ENCODE measurements at places on chromosomes 2 and 18.

GRCh38 chr2:181471226-181471625 is 14.0 kb downstream of the ITGA4 start:
- DNase-seq: no peak

GRCh38 chr2:231199219-231199618 is 788 bp downstream of the ARMC9 start:
- no peak for DNase-seq

DNA sequence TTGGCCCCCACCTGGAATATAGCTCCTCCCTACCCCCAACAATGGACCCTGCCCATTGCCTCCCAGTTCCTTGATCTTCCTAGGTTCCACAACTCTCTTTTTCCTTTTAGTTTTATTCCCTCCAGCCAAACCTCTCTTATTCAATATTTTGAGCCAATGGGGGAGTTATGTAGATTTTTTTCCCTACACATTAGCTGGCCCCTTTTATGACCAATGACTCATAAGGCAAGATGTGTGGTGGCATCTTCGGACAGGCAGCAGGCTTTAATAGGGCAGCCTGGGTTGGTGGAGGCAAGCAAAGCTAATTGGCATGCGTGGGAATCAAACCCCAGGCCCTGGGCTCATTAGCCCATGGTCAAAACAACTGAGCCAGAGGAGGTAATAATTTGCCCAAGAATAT is 9.2 kb downstream of the GRP start:
- no peak for DNase-seq

DNA sequence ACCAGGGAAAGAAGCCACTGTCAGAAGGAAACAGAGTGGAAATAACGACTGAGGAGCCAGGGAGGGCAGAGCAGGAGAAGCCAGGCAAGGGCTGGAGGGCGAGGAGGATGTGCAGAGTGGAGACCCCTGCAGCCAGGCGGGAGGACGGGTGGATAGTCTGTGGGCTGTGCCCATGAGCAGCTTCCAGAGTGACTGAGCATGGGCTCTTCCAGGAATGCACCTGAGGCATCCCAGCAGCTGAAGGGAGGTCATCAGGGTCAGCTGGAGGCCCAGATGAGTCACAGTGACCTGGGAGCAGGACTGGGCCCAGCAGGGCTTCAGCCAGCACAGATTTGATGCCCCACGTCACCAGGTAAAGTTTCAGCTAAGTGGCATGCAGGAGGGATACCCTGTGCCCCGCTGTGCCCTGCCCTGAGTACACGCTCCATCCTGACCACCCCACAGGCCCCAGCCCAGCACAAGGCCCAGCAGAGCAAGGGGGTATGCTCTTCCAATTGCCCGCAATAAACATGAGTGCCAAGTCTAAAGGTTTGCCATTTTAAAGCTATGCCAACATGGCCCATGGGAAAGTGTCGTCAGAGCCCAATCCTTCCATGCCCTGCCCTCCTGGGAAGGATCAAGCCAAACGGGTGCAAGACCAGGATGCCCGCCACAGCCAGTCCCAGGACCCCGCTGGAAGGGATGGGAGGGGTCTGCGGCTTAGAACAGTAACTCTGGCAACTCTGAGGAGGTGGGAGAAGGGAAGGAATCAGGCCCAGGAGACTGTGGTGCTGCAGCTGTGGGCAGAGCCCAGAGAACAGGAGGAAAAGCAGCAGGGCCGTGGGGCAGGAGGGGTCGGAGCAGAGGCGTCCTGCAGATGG is 85.7 kb downstream of the SEPTIN10 start:
- no peak for DNase-seq

DNA sequence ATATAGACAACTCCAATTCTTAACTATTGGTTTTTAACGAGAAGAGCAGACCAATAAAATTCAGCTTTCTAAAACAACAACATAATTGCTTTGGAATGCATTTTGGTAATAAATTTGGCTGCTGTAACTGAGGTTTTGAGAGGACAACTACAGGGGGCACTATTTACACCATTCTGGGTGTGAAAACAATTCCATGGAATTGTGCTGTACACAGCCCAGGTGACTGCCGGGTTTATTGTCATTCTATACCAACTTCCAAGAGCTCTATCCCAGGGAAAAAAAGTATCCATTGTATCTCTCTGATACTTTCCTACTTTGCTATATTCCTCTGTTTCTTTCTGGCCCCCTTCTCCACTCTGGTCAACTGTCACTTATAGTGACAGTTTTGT is 38.4 kb downstream of the IRS1 start:
- no peak for DNase-seq

DNA sequence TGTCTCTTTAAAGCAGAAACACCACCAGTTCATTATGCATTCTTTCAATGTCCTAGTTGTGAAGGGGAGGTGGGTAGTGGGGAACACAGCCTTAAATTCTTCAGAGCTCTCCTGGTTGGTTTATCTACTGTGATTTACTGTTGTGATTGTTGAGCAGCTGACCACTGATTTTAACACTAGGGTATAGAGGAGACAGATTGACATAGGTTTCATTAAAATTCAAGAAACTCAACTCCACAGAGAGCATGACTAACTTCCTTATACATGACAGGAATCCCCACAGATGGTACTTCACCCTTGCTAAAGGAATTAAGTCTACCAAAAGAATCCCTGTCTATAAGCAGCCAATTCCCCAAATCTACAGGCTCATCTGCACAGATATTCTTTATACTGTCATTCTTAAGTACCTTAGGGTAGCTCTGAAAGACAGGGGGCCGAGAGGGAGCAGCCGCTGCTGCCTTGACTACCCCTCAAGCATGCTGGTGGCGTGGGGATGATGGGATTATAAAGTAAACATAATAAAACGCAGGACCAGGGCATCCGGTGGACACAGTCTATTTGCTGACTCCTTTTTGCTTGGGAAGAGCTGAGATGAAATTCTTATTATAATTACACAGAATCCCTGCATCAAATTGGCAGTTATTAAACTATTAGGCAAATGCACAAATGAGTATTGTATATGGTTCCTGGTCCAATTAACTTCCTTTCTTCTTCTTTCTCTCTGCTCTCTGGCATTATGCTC is 1377.6 kb upstream of the PIK3C3 start:
- no peak for DNase-seq

- no peak for DNase-seq
These were observed 59.8 kb upstream of the PELI1 start for GRCh38 chr2:64203858-64204632.

- DNase-seq: no peak
These were observed 204.6 kb downstream of the EIPR1 start for GRCh38 chr2:3173031-3173430.

GRCh38 chr2:7048762-7049294 is 131.6 kb downstream of the RNF144A start:
- DNase-seq: no peak

DNA sequence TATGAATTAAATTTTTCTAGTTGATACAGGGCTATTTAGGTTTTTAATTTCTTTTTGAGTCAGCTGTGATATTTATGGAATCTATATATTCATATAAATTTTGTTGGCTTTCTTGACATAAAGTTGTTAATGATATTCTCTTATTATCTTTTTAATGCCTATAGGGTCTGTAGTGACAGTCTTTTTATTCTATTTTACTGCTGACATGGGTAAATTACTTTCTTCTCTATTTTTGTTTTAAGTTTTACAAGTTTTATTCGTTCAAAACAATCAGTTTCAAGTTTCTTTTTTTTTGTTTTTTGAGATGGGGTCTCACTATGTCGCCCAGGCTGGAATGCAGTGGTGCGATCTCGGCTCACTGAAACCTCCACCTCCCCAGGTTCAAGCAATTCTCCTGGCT is 226.3 kb downstream of the ZRANB3 start:
- no peak for DNase-seq

- no peak for DNase-seq
These were observed 47.1 kb upstream of the XIRP2 start for GRCh38 chr2:166841152-166841551.

- DNase-seq: no peak
These were observed 94.0 kb upstream of the ACVR1C start for GRCh38 chr2:157722580-157723234.

DNA sequence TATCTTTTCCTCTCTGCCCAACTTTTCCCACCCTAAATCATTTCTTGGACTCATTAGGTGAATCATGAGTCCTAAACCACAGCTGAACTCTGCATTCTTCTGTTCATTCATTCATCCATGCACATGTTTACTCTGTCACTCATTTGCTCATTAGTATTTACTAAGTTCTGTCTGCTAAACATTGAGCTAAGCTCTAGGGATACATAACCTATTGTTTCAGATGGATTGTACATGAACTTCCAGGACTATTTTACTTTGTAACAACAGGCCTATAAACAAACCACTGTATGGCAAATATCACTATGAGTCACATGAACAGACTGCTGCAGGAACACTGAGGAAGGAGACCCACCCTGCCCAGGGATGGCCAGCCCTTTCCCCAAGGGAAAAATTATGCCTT is 14.6 kb upstream of the DYNC2LI1 start:
- DNase-seq: no peak

DNA sequence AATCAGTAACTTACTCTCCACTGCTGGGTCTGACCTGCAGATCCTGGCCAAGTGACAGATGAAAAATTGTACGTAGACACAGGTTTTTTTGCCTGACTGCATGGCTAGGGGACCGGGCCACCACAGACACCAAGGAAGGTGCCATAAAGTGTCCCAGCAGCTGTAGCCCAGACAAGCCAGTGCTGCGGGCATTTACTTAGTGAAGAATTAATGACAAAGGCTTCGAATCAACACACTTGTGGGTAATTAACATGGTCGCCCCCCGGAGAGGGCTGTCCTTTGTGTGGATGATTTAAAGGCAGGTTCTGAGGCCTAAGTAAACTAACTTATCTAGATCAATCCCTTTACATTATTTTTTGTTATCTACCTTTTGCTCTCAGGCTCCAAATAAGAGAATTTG is 1709.1 kb upstream of the LRRTM1 start:
- DNase-seq: peak; percentile 47

- no peak for DNase-seq
These were observed 86.6 kb downstream of the EPHA4 start for GRCh38 chr2:221485503-221485870.

- DNase-seq: no peak
These were observed 28.5 kb downstream of the GPR55 start for GRCh38 chr2:230896346-230897115.

Measured in iPS DF 6.9 (cell line).